ENCODE measurements at places on chromosomes 3 and 15.
A peak's percentile ranks its signal among the peaks of the same experiment; 100 is the strongest.

DNA sequence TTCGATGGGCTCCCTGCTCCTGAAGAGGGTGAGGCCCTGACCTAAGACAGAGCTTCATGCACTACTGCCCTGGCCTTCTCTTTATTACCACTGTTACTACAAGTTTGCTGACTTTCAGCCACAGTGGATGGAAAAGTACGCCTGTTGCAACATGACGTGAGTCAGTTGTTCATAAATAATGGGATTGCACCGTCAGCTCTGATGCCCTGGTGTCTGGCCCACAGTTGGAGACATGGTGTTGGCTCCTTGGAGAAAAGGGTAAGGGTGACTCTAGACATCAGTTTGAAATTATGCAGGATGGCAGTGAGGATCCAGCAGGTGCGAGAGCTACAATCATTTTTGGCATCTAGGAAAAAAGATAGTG is 5.5 kb downstream of the PAQR5 start:
- no peak for DNase-seq
- H3K4me3 ChIP-seq: no peak overlapping the region
- peaks cover 34% of the 10 kb centered on the region for H3K4me1 ChIP-seq
- peak overlapping the region; percentile 24 for H3K27ac ChIP-seq

DNA sequence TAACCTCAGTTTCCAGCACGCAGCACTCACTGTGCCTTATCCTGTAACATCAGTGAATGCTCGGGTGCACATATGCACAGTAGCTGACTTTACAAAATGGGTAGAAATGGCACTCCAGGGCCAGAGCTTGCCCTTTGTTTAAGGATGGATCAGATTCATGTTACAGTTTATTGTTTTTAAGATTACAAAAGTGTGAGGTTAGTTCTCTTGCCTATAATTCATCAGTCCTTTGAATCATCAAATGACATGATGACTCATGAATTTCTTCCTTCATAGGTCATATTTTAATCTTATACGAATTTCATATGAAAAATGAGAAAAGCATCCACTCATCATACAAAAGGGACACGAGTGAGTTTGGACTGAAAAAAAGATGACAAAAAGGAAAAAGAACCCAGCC is 545.3 kb downstream of the GBE1 start:
- no peaks in the 10 kb centered on the region for H3K27me3 ChIP-seq
- no peak for DNase-seq
- no peak overlapping the region for H3K4me3 ChIP-seq
- H3K4me1 ChIP-seq: no peaks in the 10 kb centered on the region
- no peaks in the 10 kb centered on the region for H3K36me3 ChIP-seq

DNA sequence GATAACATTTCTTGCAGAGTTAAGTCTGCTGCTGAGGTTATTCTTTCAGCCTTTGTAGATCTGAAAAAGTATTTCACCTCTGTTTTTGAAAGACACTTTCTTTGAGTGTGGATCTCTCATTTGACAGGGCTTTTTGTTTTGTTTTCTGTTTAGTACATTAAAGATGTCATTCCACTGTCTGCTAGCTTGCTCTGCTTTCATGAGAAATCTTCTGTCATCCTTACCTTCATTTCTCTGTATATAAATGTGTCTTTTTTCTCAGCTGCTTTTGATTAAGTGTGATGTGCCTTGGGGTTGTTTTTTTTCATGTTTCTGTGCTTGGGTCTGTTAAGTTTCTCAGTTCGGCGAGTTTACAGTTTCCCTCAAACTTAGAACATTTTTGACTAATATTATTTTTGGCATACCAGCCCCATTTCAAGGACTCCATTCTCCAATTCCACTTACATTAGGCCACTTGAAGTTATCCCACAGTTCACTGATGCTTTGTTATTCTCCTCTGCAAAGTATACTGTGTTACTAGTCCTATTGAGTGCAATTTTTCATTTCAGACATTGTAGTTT is 43.9 kb upstream of the CA12 start:
- no peaks in the 10 kb centered on the region for H3K36me3 ChIP-seq
- no peak for DNase-seq
- H3K4me3 ChIP-seq: no peak overlapping the region
- no peaks in the 10 kb centered on the region for H3K4me1 ChIP-seq

DNA sequence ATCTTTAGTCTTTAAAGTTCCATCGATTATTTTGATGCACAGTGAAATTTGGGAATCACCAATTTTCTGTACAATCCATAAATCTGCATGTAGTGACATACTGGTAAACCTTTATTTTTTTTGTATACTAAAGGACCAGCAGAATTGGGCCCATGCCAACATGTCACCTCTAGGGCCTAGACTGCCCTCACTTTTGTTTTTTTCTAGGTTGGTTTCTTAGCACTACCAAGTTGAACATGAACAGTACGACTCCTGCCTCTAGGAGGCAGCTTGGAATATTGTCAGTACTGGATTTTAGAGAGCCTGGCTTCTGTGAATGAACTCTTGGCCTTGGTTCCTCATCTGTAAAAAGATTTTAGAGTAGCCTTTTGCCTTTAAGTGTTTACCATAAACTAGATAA is 32.3 kb downstream of the NKIRAS1 start:
- no peak for DNase-seq
- peaks cover 10% of the 10 kb centered on the region for H3K4me1 ChIP-seq
- no peaks in the 10 kb centered on the region for H3K36me3 ChIP-seq
- H3K4me3 ChIP-seq: no peak overlapping the region
- no peak overlapping the region for H3K27ac ChIP-seq
- H3K27me3 ChIP-seq: no peaks in the 10 kb centered on the region

Data from lower lobe of right lung (tissue), 2 donors.